ENCODE measurements at places on chromosomes 3 and 15.
A peak's percentile ranks its signal among the peaks of the same experiment; 100 is the strongest.

GRCh38 chr15:98383571-98383970 is 264.8 kb upstream of the IGF1R start:
- no peak for DNase-seq

DNA sequence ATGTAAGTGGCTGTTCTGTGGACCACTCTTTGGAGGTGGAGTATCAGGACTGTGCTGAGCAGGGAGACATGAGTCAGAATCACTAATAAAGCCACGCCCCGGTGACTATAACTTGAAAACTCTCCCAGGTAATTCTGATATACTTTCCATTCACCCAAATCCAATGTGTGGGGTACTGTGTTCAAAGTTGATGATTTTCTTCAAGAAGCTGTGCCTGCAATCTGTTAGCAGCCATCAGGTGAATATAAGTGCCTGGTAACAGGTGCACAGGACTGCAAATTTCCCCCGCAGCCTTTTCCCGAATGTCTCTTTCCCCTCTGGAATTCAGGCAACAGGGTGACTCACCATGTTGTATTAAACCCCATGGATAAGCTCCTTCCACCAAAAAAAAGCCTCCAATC is 17.0 kb downstream of the MAGI1 start:
- no peak for DNase-seq

DNA sequence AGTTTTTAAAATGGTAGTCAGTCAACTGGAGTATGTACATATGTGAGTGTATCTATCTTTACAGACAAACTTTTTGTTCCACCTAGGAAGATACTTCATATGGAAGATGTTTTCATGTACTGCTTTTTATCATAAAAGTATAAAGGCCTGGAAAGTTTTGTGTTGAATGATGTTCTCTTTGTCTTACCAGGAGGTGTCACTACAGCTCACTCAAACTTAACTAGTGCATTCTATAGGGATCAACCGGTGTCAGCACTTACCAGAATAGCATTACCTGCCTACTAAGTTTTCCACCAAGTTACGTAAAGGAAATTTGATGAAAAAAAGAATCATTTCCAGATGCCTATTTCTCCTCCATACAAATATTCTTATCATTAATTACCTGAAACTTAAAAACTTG is 522.6 kb upstream of the SEMA6D start:
- DNase-seq: no peak

DNA sequence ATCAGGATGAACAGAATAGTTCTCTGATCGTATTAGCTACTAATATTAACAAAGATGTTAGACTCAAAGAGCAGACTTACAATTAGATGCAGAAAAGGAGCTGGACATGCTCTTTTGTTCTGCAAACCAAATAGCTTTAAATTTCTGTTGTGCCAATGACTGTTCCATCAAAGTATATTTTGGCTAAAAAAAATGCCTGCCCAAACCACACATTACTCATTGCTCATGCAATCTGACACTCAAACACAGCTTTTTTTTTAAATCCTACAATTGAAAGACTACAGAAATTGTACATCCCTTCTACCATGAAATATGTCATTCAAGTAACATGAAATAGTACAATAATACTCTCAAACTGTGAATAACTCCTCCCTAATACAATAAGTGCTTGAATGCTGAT is 48.6 kb downstream of the SHOX2 start:
- no peak for DNase-seq

- no peak for DNase-seq
Measured at GRCh38 chr3:190644035-190644434, 130.2 kb downstream of the IL1RAP start.

DNA sequence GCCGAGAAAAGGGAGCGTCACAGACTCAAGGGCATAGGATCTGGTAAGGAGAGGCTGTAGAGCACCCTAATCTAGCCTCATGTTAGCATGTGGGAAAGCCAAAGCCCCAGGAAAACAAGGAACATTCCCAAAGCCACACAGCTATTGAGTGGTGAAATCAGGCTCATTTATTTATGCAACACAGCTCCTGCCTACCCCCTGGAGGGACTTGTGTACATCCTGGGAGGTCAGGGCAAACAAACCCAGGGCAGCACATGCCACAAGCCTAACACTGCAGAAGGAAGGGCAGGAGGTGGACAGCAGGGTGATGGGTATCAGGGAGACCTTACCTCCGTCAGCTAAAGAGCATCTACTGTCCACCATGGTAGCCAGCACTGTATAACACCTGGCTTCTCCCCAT is 283.5 kb downstream of the RPLP1 start:
- DNase-seq: no peak

GRCh38 chr15:51161491-51162220 is 67.0 kb upstream of the TNFAIP8L3 start:
- DNase-seq: no peak

- no peak for DNase-seq
Measured at GRCh38 chr15:96270581-96271172, 59.8 kb upstream of the NR2F2 start.

- no peak for DNase-seq
Measured at GRCh38 chr3:51733859-51734571, 27.1 kb downstream of the GRM2 start.

DNA sequence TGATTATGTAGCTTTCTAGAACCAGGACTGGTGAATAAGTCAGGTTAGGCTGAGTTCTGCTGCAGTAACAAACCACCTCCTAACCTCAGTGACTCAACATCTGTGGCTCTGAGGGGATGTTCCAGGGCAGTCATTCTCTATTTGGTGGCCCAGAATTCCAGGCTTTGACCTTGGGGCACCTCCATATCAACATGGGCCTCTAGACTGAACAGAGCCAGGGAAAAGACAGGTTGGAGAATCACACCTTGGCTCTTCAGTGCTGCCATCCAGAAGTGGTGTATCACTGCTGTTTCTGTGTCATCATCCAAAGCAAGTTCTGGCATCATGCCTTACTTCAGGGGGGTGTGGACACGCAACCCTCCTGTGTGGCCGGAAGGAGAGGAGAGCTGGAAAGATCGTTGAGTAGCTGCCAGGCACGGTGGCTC is 15.3 kb downstream of the ZBTB47 start:
- DNase-seq: no peak

DNA sequence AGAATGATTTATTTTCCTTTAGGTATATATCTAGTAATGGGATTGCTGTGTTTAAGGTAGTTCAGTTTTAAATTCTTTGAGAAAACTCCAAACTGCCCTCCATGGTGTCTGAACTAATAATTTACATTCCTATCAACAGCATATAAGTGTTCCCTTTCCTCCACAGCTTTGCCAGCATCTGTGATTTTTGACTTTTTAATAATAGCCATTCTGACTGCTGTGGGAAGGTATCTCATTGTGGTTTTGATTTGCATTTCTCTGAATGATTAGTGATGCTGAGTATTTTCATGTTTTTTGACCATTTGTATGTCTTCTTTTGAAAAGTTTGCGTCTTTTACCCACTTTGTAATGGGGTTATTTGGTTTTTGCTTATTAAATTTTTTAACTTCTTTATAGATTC is 571.6 kb upstream of the CCDC54 start:
- DNase-seq: no peak

- DNase-seq: no peak
Measured at GRCh38 chr3:54714035-54714434, 213.8 kb downstream of the LRTM1 start.

- DNase-seq: no peak
Measured at GRCh38 chr3:13934813-13935212, 54.9 kb upstream of the WNT7A start.

- DNase-seq: no peak
Measured at GRCh38 chr3:153210146-153210545, 48.1 kb downstream of the RAP2B start.

- DNase-seq: no peak
Measured at GRCh38 chr3:87270908-87271700, 5.3 kb downstream of the POU1F1 start.

GRCh38 chr15:45143056-45143455 is 13.3 kb downstream of the DUOX1 start:
- no peak for DNase-seq

DNA sequence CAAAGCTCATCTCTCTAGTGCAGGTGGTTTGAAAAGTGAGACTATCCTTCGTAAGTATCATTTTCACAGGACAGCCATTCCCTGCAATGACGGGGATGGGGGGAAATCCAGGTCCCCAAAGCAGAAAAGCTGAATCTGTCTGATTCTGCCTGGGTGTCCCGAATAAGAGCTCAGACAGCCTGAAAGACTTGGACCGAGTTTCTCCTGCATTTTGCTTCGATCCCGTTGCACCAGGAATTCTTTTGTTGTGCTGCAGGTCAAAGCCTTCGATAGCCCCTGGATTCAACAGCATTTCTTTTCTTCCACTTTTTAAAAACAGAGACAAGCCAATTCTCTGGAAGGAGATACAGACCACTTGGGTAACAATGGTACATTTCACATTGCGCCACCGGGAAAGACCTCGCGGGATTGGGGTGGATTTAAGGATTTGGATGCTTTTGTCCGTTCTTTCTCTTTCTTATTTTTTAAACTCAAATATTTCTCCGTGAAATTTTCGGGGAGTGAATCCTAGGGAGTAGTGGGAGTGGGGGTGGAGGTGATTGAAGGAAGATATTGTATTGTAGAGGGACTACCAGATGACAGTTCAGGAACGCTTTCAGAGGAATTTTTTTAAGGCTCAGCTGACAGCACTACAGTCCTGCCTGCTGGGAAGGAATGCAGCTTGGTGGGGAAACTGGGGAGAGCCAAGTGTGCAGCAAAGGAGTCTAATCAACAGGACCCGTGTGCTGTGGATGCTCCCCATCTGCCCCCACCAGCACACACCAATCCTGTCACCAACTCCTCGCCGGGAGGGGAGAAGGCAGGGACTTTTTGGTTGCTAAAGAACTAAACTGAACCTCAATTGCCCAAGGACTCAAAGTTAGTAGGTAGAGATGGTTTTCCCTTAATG is 2.6 kb downstream of the SLITRK3 start:
- DNase-seq: no peak

- peak; percentile 81 for DNase-seq
Measured at GRCh38 chr15:66943456-66944095, 121.8 kb upstream of the SMAD3 start.

- no peak for DNase-seq
Measured at GRCh38 chr15:81050805-81051204, 50.1 kb downstream of the TLNRD1 start.

DNA sequence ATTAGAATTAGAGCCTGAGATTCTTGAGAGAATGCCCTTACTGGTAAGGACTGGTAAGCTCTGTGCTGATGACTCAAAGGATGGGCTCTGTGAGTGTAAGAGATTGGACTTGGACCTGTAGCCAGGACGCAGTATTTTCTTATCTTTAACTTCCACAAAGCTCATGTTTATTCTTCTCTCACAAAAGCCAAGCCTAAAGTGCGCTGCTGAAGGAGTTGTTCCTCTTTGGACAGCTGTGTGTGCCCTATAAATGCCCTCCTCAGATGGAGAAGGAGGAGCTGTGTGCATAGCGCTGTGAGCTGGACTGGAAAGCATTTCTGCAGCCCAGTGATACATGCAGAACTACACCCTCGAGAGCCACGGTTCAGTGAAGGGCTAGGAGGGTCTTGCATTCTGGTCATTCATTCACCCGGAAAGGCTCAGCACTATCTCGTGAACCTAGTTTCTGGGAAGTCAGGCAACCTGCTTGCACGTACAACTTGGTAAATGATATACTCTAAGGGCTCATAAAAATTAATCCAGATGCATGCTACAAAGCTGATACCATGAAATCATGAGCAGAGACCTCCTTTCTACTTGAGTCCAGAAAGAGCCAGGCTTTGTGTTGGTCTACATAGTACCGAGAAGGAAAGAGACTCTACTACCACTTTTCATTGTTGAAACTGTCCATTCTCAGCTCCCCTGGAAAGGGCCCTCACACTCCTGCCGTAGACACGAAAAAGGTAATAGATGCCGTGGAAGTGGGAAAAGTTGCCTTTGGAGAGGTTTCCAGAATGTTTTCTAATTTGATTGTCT is 103.0 kb upstream of the TBL1XR1 start:
- no peak for DNase-seq

GRCh38 chr3:79427081-79427480 is 340.7 kb downstream of the ROBO1 start:
- DNase-seq: no peak

- DNase-seq: no peak
Measured at GRCh38 chr15:89494031-89494430, 2.4 kb downstream of the RHCG start.

DNA sequence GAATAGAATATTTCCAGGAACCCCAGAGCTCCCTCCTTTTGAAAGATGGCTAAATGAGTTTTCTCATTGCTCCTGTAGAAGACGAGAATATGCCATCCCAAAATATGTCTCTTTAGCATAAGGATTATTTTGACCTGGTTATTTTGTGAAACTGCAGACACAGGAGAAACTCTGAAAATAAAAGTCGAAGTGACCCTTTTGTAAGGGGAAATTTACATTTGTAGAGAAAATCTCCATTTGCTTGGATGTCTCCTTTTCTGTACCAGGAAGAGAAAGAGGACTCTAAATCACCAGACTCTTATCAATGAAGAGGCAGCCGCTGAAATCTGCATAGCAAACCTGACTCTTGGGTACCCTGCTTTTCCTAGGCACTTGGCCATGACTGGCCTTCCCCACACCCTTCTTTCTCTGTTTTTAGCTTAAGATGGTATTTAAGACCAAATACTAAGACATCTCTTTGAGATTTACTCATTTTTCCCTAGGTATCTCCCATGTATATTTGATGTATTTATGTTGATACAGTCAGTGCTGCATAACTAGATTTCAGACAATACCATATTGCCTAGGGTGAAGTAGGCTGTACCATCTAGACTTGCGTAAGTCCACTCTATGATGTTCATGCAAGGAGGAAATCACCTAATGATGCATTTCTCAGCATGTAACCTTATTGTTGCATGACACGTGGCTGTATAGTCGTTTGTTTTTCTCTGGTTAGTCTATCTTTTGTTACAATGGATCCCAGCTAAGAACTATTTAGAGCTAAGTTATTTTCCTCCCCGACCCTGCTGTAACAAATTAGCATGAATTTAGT is 98.2 kb upstream of the UBE3A start:
- DNase-seq: no peak

DNA sequence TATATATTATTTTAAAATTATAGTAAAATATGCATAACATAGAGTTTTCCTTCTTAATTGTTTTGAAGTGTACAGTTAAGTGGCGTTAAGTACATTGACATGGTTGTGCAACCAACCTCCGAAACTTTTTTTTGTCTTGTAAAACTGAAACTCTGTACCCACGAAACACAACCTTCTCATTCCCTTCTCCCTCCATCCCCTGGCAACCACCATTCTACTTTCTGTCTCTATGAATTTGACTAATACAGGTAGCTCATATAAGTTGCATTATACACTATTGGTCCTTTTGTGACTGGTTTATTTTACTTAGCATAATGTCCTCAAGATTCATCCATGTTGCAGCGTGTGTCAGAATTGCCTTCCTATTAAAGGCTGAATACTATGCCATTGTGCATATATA is 179.4 kb downstream of the SATB1 start:
- DNase-seq: no peak

- no peak for DNase-seq
Measured at GRCh38 chr3:4426261-4426781, 40.7 kb downstream of the SUMF1 start.

DNA sequence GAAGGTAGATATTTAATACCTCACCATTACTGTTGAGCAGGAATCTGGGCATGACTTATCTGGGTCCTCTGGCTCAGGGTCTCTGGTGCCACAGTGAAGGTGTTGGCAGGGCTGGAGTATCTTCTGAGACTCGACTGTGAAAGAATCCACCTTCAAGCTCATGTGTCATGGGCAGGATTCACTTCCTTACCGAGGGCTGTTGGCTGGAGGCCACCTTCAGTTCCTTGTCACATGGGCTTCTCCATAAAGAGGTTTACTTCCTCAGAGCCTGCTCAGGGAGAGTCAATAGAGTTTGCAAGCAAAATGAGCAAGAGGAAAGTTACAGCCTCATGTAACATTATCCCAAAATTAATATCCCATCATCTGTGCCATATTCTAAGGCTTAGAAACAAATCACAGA is 459.5 kb downstream of the NR2F2 start:
- no peak for DNase-seq

GRCh38 chr15:76282465-76282864 is 28.8 kb downstream of the ETFA start:
- DNase-seq: no peak
